ENCODE measurements at places on chromosomes 11 and 22.

DNA sequence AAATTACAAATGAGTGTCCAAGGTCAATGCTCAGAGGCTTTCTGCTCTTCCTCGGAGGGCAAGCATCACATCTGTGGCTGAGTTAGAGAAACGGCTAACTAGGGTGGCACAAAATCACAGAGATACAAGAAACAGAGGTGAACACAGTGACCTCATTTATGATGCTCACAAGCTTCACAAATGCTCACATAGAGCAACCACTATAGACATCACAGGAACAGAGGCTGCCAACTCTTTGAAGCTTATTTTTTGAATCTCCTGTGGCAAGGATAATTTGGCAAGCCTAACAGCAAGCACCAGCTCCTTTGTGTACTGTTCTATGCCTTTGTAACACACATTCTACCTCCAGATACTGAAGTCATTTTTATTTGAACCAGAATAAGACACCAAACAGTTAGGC, 416.5 kb upstream of the DDI1 start:
- no peak for DNase-seq

DNA sequence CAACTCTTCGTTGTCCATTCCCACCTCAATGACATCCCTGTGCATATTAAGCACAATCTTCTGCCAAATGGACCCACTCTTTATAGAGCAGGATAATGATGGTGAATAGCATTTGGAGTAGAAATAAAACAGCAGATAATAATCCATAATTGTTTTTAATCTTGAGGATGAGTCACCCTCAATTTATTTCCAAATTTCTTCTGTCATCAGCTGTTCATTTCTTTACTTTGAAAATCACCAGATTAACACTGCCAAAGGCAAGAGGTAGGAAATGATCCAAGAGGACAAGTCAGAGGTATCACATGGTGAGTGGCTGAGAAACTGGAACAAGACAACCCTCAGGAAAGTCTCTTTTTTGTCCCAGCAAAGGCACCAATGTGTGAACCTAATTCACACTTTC, 7.3 kb upstream of the AMBRA1 start:
- DNase-seq: no peak

GRCh38 chr22:46336119-46337078, 885 bp downstream of the TRMU start:
- no peak for DNase-seq

DNA sequence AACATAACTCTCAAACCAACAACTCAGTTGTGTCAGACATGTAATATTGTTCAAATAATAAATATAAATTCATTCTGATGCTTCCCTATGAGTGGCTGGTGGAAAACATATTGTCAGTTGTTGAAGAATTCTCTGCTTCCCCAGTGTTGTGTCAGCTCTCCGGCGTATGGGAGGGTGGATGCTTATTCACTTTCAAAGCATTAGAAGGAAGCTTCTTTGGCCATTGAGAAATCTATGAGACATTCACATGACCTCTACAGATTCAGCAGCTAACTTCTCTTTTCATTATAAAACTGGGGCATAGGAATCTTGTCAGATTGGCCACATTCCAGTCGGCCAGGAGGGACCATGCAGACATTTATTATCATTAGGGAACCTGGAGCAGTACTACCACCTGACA, 2.9 kb downstream of the OR51V1 start:
- no peak for DNase-seq

GRCh38 chr22:26956371-26956770, 299.0 kb downstream of the MIAT start:
- DNase-seq: peak; percentile 29

GRCh38 chr22:22902247-22903001, 14.8 kb downstream of the IGLL5 start:
- DNase-seq: no peak

- no peak for DNase-seq
Measured at GRCh38 chr11:47477323-47477722, 28.4 kb upstream of the RAPSN start.

DNA sequence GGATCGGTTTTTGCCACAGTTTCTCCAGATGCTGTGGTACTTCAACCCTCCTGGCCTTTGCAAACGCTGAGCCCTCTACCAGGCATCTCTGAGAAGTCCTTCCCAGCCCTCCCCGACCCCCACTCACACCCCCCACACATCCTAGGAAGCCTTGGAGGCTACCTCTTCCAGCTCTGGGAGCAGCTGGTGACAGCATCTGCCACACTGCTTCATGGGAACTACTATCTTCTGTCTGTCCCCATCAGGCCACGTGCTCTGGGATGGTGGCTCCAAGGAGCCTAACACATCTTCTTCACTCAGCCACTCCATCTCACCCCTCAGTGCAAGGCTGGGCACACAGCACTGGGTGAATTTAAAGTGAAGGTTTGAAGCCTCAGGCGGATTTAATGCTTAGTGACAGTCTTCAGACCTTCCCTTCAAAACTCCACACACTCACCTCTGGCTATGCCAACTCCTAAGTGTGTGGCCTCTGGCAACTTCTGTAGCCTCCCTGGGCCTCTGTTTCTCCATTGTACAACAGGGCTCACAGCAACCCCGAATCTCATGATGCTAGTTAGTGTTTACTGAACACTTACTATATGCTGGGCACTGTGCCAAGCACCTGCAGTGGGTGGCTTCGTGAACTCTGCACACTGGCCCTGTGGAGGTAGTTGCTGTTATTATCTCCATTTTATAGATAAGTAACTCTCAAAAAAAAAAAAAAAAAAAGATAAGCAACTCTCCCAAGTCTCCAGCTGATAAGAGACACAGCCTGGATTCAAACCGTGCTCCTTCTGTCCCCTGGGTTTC, 7.3 kb upstream of the TP53I11 start:
- peak; percentile 29 for DNase-seq

DNA sequence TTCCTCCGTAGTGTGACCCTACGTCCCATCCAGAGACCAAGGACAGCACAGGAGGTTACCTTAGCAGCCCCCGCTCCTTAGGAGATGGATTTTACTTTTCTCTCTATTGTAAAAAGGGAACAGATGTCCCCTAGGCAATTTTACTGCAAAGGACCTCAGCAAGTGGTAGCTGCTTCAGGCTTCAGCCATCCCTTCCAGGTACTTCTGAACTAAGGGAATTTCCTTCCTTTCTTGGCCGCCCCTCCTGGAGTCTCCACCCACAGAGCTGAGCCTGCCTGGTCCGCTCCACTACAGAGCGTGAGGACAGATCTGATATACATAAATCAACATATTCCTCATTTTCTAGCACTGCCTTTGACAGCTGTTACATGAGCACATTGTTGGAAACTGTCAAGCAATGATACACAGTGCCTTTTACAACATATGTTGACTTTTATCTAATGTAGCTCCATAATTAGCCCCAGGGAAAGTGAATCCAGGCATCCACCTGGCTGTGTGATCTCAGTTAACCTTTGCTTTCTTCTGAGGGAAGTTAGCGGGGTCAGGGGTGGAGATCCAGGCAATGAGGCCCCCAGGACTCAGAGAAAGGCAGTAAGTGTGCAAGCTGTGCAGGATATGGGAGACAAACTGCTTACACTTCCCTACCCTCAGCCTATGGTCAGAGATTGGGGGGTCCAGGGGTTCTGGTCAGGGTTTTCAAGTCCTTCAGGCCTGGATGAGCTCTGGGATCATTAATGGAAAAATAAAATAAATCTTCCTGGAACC, 51.9 kb downstream of the SPATA19 start:
- no peak for DNase-seq

DNA sequence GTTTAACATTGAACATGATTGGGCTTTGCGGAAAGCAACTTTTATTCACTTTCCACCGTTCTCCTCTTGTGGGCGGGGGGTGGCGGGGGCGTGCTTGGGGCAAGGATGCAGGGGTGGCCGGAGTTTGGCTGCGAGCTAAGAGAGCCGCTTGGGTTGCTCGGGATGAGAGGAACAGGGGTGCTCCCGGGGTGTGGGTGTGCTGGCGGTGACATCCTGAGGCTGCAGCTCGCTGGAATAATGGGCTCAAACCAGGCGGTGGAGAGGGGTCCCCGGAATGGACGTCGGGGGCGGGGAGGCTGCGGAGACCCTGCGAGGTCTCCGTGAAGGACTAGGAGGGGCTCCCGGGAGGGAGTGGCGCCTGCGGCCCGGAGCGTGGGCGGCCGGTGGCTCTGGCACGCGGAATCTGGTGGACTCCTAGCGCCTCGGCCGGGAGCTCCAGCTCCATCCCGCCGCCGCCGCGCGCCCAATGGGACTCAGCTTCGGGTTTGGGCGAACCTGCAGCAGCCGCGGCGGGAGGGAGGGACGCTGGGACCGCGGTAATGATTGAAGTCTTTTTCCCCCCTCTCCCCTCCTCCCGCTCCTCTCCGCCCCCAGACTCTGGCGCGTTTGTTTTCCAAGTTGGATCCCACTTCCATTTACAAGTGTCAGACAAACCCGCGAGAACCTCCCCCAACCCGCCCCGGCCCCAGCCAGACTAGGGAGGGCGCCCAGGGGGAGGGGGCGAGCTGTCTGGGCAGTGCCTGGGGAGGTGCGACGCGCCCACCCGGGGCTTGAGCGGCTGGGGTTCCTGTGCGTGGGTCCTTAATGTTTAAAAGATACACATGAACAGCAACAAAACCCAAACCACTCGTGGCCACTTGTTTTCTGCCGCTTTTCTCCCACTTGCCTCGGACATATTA, 2.0 kb downstream of the FAT3 start:
- no peak for DNase-seq

- no peak for DNase-seq
Measured at GRCh38 chr11:45994371-45995341, 72.2 kb downstream of the LARGE2 start.

GRCh38 chr11:60978546-60979380, 7.3 kb downstream of the CD6 start:
- no peak for DNase-seq

- DNase-seq: peak; percentile 20
Measured at GRCh38 chr11:518463-519202, 11.6 kb upstream of the RNH1 start.

- no peak for DNase-seq
Measured at GRCh38 chr11:79087961-79088318, 352.9 kb downstream of the TENM4 start.

DNA sequence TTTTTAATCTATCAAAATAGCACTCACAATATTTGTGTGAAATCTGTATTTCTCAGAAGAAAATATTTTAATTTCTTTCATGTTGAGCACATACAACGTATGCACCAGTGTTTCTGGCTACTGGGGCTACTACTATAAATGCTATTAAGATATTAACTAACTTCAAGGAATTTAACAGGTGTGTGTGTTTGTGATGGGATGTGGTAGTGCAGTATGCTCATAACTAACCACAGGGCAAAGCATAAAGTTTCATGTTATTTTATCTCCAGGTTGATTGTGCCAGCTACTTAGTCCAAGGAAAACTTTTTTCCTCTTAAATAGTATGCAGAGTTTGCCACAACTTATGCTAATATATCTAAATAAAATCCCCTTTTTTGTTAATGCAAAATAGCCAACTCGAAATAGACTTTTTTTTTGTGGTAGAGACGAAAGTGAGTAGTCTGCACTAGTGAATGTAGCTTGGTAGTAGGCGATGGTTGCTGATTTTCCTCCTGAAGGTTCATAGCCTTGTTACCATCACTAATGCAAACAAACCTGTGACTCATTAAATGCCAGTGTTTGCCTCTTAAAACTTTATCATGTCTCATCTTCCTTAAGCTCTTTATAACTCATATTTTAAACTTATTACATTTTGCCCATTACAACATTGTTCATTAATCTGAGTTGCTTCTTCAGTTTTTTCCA, 565.5 kb upstream of the ANO3 start:
- no peak for DNase-seq

DNA sequence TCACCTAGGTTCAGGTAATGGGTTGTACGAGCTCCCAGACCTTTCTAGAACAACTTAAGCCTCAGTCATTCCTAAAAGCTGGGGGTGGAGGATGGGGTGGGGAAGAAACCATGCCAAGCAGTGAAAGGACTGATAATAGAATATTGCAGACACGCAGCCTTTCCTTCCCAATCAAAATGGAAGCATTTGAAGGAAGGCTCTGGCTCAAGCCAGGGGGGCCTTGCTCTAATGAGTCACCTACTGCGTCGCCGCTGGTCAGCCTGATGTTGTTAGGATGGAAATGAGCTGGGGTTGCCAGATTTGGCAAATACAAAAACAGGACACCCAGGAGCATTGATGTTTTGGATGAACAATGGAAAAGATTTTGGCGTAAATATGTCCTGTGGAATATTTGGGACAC, 6.2 kb downstream of the SYT12 start:
- DNase-seq: no peak

GRCh38 chr11:118846181-118846935, 37.3 kb upstream of the CXCR5 start:
- no peak for DNase-seq

- DNase-seq: no peak
Measured at GRCh38 chr11:94275961-94276360, 28.4 kb upstream of the IZUMO1R start.
